Activated T-cell treated with anti-CD3 and anti-CD28 coated beads for 48 hours (primary cell): ENCODE measurements at places on chromosomes 13 and 19.

DNA sequence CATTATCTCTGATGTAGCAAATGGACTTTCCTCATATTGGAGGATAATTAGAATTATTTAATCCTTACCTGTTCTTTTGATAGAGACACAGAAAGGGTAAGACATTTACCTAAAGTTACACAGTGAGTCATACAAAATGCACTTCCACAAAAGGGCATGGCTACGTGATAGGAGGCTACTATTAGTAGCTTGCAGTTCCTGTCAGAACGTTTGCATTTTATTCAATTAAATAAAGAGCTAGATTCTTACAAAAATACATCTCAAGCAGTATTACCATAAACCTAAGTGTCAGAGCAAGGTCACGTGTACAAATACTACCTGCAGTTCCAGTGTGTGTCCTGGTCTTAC, 120.6 kb downstream of the ESD start:
- no peak for DNase-seq

GRCh38 chr13:95564091-95564490, 11.6 kb downstream of the CLDN10 start:
- DNase-seq = no peak

- DNase-seq = no peak
Observed at GRCh38 chr13:75458696-75459422, 23.1 kb downstream of the TBC1D4 start.

GRCh38 chr13:28628241-28628640, 30.7 kb upstream of the POMP start:
- DNase-seq = no peak

- no peak for DNase-seq
Observed at GRCh38 chr19:3605770-3606169, 905 bp downstream of the TBXA2R start.

GRCh38 chr13:112985803-112986408, 16.9 kb downstream of the MCF2L start:
- DNase-seq = no peak

DNA sequence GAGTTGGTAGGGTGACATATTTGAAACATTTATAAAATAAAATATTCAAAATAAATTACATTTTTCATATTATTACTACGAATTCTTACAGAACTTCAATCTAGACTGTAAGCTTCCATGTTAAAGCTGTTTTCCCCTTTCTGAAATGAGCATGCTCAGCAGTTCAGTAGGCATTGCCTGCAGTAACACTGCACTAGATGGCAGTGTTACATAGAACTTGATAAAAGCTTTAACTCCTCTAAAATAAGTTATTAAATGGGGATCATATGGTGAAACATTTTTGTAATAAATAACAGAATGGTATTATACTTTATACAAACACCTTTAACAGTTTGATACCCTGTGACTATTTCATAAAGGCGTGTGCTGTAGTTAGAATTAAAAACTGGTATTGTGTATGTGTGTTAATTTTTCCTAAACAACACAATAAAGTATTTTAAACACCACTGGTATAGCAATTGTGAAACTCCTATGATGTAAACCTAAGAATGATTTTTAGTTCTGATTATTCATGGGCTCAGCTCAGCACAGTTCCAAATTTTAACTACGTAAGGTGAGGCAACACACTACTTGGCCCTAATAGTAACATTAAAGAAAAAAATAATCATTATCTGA, 11.6 kb upstream of the GPR18 start:
- DNase-seq = no peak

- no peak for DNase-seq
Observed at GRCh38 chr13:32320528-32320927, 5.2 kb downstream of the BRCA2 start.

DNA sequence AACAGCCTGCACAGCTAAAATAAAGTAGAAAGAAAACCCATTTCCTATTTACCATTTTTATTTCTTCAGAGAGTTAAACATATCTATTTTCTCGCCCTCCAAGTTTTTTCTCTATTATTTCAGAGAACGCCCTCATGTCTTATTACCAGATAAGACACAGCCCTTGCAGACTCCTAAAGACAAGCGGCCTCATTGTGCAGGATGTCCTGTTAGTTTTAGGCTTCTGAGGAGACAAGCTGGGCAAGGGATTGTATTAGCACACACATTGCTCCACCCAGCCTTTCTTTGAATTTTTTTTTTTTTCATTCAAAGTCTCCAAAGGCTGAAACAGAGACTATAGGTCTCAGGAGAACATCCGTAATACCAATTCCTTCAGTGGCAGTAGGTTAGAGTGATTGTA, 101.8 kb upstream of the UBL3 start:
- no peak for DNase-seq

- no peak for DNase-seq
Observed at GRCh38 chr19:34692549-34692948, 15.1 kb downstream of the ZNF302 start.
